Naive thymus-derived CD8-positive, alpha-beta T cell (primary cell): ENCODE measurements at places on chromosomes 16 and 17. TPM values are rescaled to one million over a fixed set of nuclear protein-coding genes. Genes with fewer than 3 reads are reported as not detected.

The HBM gene
- not detected for total RNA-seq

The NPTX1 gene
- not detected for total RNA-seq

The PIK3R5 gene
- total RNA-seq = 94.1 TPM

GRCh38 chr16:17784073-17784472 lies 313.3 kb upstream of the XYLT1 start:
- no peak for DNase-seq

GRCh38 chr16:68147444-68147843 lies 62.3 kb downstream of the NFATC3 start:
- no peak for DNase-seq

- no peak for DNase-seq
These were observed 73.3 kb upstream of the DHX40 start for GRCh38 chr17:59492091-59492451.

- no peak for DNase-seq
These were observed 12.1 kb downstream of the METRNL start for GRCh38 chr17:83091257-83092141.

- no peak for DNase-seq
These were observed 20.8 kb downstream of the CIAPIN1 start for GRCh38 chr16:57426356-57426755.

DNA sequence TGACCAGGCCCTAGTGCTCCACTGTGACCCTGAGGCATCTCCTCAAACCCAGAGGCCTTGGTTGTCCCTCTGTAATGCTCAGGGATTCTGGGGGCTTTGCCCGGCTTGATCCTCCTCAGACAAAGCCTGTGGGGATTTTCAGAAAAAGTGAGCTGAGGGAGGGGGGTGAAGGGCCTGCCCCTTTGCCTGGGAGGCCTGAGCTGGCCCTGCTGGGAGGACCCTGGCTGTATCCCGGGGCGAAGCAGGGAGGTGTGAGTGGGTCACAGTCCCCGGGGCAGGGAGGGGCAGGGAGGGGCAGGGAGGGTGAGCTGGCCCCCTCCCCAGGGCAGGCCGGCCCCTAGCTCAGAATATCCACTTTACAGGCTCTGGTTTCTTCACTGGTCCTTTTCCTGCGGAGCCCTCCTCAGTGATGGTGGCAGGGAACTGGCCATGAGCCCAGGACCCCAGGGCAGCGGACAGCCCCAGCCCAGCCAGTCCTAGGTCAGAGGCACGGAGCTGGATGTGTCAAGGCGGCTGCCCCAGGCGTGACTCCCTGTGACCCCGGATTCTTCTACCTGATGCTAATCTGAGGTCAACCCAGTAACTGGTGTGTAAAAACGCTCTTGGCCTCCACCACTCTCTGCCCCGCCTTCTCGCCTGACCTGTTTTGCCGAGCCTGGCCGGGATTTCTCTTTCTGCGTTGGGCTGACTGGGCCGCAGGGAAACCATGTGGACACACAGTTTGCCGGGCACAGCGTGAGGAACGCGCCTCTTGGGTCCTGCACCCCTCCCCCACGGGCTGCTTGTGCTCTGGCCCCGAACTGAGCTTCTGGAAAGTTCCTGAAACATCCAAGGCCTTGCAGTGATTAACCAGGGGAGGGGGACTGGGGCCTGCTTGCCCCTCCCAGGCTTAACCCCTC lies 5.8 kb upstream of the FASN start:
- DNase-seq = no peak

GRCh38 chr16:68395167-68395786 lies 53.0 kb downstream of the SMPD3 start:
- DNase-seq = no peak
